M059J (cell line): ENCODE measurements at places on chromosomes 7 and 10.

GRCh38 chr7:140249036-140249806, 72.4 kb upstream of the KDM7A start:
- DNase-seq: no peak

DNA sequence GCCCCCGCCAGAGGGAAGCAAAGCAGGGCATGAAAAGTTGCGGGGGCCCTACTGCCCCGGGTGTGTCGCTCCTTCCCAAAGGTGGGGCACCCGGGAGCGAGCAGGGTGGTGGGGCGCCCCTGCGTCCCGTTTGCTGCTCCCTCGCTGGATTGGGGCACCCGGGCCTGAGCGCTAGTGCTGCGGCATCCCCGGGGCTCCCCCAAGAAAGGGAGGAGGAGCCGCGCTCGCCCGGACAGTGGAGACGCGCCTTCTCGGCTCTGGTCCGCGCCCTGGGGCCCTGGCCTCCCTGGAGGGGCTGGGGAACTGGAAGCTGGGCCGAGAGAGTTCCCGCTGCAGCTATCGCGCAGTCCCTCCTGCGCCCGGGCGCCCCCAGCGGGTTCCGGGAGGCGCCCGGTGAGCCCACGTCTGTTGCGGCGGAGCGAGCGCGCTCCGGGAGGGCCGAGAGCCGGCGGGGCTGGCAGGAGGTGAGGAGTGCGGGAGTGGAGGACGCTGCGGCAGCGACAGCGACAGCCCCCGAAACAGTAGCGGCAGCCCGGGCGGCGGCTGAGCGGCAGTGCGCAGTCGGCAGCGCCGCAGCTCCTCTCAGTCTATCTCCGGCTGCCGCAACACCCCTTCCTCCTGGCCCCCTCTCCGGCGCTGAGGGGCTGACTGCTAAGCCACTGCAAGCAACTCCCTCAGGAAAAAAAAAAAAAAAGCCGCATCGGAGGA, 504 bp upstream of the BMPER start:
- peak; percentile 61 for DNase-seq

- no peak for DNase-seq
Observed at GRCh38 chr10:60042914-60043313, 136.6 kb upstream of the CCDC6 start.

DNA sequence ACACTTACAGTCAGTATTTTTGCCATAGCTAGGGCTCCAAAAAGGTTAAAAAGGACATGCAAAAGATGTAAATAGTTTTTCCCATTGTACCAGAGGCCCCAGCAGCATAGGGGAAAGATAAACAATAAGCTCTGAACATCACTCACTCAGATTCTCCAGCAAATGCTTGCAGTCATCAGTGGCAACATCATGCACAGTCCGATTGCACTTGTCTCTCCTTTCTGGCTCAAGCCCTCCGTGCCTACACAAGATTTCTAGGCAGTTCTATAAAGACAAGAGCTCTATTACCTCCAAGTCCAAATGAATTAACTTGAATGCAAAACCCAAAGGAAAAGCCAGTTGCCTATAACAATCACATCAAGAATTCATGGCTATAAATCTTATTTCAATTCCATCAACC, 106.3 kb downstream of the CTTNBP2 start:
- DNase-seq: no peak

- DNase-seq: no peak
Observed at GRCh38 chr10:131745591-131745990, 155.2 kb upstream of the PPP2R2D start.

DNA sequence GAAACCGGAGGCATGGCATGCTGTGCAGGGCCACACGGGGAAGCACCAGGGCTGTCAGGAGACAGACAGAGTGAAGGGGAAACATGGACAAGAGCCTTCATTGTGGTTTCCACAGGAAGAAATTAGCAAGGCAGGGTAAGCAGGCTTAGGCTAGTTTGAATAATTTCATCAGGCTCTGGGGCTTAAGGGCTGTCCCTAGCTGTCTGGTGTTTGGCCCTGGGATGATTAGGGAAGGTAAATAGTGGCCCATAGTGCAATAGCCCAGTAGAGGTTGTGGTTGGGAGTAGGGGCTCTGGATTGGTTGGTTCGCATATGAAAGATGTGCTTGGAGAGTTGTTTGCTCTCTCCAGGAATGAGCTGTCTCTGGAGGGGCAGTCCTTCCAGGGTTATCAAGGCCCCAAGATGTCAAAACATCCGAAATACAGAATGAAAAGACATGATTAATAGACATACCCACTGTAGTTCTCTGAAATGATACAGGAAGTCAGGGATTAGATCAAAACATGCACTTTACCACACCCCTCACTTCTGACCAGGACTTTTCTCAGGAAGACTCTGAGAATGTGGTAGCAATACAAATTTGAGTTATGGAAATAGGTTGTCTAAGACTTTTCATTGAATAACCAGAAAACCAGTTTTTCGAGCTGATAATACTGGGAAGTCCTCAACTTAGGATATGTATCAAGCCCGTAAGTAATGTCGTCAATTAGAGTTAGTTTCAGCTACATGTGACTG, 224.9 kb upstream of the NFE2L3 start:
- no peak for DNase-seq

DNA sequence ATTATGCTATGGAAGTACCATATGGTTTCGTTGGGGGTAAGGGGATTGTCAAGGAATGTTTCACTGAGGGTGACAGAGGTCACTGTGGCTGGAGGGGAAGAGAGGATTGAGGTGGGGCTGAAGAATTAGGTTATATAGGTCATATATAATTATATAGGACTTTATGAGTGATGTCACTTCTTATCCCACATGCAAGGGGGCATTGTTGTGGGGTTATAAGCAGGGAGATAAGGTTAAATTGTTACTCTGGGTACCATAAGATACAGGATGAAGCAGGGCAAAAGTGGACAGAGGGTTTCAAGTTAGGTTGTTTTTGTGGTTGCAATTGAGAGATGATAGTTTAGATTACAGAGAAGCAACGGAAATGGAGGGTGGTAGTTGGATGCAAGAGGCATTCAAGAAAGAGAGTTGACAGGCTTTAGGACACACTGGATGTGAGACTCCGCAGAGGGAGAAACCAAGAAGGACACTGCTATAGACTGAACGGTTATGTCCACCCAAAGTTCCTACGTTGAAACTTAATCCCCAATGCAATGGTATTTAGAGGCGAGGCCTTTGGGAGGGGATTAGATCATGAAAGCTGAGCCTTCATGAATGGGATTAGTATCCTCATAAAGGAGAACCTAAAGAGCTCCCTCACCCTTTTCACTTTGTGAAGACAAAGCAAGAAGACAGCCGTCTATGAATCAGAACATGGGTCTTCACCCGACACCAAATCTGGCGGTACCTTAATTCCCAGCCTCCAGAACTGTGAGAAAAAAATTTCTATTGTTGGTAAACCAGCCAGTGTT, 7.0 kb upstream of the PRR15 start:
- DNase-seq: no peak

DNA sequence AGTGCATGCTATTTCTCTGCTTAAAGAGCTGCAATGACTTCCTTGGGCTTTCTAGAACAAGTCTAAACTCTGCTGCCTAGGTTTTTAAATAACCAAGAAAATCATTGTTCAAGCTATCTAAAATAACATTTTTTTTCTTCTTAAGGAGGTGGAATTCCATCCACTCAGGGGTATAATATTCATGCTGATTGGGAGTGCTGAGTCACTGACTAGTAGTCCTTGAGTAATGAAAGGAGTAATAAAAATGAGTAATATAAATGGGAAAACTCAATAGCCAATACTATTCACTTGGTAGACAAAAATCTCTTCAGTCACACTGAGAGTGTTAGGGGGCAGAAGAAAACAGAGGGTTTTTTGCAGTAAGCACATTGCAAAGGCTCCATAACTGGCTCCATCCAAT, 72.0 kb downstream of the GFRA1 start:
- DNase-seq: peak; percentile 56

GRCh38 chr10:100469756-100470155, 6.9 kb downstream of the WNT8B start:
- no peak for DNase-seq

DNA sequence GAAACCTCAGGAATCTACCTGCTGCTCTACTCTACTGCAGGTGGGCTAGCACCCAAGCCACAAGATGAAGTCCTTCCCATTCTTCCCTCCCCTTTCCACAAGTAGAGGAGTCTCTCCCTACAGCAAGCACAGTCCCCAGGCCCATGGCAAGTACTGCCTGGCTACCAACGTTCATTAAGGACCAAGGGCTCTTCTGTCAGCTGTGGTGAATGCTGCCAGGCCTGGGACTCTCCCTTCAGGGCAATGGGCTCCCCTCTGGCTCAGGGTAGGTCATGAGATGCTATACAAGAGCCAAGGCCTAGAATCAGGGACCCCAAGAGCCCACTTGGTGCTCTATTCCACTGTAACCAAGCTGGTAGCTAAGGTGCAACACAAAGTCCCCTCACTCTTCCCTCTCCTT, 39.8 kb downstream of the SNX13 start:
- no peak for DNase-seq

GRCh38 chr7:29285444-29285793, 90.8 kb downstream of the CHN2 start:
- DNase-seq: peak; percentile 95

- DNase-seq: peak; percentile 9
Observed at GRCh38 chr10:118002581-118002980, 44.2 kb downstream of the RAB11FIP2 start.

- no peak for DNase-seq
Observed at GRCh38 chr7:45178241-45179225, 20.9 kb downstream of the RAMP3 start.

DNA sequence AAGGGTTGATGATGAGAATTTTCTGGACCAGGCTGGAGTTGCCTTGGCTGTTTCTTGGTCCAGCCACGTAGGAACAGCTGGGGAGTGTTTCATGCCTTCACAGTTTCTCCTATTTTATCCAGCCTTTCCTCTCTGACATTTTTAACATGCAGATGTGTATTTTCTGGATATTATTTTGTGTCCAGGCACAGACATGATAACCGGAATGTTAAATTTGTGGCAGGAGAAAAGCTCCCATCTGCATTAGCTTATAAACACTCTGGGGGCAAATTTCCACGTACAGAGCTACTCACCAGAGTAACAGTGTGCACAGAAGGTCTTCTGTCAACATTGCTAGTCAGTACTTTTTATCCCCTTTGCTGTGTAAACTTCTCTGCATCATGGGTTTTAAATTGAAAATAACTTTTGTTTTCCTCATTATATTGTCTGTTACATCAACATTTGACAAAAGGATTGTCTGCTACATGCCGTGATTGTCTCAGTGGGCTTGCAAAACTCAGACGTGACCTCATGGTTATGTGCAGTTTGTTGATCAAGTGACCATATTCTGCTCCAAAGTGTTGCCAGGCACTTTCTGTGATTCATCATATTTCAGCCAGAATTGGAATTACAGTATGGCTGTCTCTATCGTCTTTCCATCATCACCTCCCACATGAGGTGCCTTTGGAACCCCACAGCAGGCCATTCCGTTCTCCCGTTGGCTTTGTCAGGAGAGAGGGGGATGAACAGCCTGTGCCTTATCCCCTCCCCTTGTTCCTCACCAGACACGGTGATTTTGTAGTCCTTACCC, 41.4 kb downstream of the INSYN2A start:
- no peak for DNase-seq

- DNase-seq: no peak
Observed at GRCh38 chr7:114656466-114656865, 241.9 kb downstream of the FOXP2 start.

- peak; percentile 70 for DNase-seq
Observed at GRCh38 chr10:7351894-7352293, 58.9 kb downstream of the SFMBT2 start.

GRCh38 chr10:117409549-117410305, 34.5 kb upstream of the PDZD8 start:
- no peak for DNase-seq

- no peak for DNase-seq
Observed at GRCh38 chr10:3698312-3698711, 86.7 kb downstream of the KLF6 start.

DNA sequence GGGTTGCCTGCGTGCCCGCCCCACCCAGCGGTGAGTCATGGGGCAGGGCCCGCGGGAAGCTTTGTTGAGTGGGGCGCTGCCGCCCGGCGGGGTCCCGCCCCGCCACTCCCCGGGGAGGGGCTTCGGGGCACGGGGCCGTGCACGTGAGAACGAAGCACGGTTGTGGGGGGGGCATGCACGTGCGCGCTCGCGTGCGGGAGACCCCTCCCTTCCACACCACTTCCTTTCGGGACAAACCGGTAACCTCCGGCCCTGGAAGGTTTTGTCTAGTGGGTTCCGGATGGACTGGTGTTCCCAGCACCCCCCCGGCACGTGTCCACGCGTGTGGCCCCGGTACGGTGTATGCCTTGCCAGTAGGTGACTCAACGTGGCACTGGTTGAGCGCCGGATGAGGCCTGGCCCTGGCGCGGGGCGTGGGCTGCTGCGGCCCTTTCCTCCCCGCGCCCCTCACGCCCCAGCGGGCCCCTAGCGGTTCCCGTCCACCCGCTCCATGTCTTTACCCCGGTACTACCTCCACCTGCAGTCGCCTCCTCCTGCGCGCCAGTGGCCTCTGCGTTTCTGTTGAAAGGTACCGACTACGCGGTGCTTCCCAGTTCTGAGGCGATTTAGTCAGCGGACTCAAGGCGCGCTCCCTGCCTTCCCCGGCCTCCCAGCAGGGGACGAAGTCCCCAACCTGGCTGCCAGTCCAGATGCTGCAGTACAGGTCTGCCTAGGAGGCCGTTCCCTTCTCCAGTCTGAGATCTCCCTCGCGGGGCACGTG, 3.1 kb downstream of the ADIRF start:
- peak; percentile 87 for DNase-seq

DNA sequence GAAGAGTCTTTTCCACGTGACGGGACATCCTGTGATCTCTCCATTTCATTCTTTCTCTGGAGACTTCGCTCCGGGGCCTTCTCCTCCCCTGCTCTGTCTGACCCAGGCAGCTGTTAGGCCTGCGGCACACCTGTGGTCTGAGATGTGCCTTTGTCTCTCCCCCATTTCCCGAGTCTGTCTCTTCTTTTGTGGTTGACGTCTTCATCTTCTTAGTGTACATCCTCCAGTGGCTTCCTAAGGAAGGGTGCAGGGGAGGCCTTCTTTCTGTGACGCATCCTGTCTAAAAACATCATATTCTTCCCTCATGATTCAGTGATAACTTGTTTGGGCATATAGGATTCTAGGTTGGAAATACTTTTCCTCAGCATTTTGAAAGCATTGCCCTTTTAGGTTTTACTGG, 17.2 kb upstream of the ATP6V0E2 start:
- no peak for DNase-seq

GRCh38 chr7:134443396-134444070, 15.4 kb downstream of the AKR1B1 start:
- no peak for DNase-seq

DNA sequence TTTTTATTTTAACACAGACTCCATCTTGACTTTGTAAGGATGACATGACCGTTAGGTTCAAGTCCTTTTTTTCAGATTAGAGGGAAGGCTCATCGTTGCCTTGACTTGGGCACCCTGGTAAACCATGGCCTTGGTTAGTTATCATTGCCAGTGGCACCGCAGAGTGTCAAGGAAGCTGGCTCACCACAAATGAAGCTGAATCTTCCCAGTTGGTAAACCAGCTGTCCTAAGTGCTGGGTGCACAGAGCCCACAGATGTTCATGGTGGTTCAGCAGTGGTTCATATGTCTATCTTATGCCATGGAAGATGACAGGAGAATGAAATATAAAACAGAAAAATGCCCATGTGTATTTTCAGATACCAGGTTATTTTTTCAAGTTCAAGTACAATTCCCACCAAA, 273.6 kb downstream of the PLXDC2 start:
- DNase-seq: no peak
